ENCODE measurements at places on chromosomes 12 and 14.

GRCh38 chr14:25351269-25351668 lies 301.3 kb upstream of the STXBP6 start:
- no peak for DNase-seq

- DNase-seq = no peak
Measured at GRCh38 chr12:12403264-12404248, 46.7 kb downstream of the BORCS5 start.

GRCh38 chr12:42603246-42603990 lies 13.9 kb upstream of the PRICKLE1 start:
- DNase-seq = no peak

- no peak for DNase-seq
Measured at GRCh38 chr12:41074473-41074769, 113.7 kb upstream of the PDZRN4 start.

- DNase-seq = no peak
Measured at GRCh38 chr14:95233702-95234241, 76.4 kb upstream of the DICER1 start.

GRCh38 chr14:32055175-32055574 lies 21.9 kb upstream of the ARHGAP5 start:
- no peak for DNase-seq

DNA sequence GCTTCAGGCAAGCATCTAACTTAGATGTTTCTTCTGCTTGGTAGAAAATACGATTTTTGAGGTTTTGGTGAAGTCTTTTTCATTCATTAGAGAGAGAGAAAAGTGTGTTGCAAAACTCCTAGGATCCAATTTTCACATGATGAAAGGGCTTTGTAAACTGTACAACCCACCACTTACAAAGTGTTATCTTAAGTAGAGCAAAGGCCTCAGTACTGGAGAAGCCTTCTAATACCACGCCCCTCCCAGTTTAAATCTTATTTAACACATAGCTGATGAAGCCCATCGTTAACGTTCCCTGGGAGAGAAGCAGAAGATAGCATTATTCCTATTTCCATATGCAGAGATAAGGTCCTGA lies 869 bp downstream of the APOLD1 start:
- no peak for DNase-seq

GRCh38 chr12:20832911-20833310 lies 22.4 kb downstream of the SLCO1B3 start:
- DNase-seq = no peak

Measured in stimulated activated CD8-positive, alpha-beta memory T cell treated with anti-CD3 and anti-CD28 coated beads, Interleukin-4, amount 100 ng/mL, for 4 hours (primary cell).